ENCODE measurements at places on chromosomes 6 and 20. TPM values are rescaled to one million over a fixed set of nuclear protein-coding genes. Genes with fewer than 3 reads are reported as not detected.
A peak's percentile ranks its signal among the peaks of the same experiment; 100 is the strongest.

The PHACTR3 gene
- not detected for total RNA-seq

- H3K27me3 ChIP-seq = no peaks in the 10 kb centered on the region
- H3K4me3 ChIP-seq = no peak overlapping the region
- no peak for DNase-seq
Measured at GRCh38 chr6:143596866-143597265, 80.9 kb upstream of the PHACTR2 start.

The TDRD6 gene
- total RNA-seq = not detected

The SEMG1 gene
- not detected for total RNA-seq

DNA sequence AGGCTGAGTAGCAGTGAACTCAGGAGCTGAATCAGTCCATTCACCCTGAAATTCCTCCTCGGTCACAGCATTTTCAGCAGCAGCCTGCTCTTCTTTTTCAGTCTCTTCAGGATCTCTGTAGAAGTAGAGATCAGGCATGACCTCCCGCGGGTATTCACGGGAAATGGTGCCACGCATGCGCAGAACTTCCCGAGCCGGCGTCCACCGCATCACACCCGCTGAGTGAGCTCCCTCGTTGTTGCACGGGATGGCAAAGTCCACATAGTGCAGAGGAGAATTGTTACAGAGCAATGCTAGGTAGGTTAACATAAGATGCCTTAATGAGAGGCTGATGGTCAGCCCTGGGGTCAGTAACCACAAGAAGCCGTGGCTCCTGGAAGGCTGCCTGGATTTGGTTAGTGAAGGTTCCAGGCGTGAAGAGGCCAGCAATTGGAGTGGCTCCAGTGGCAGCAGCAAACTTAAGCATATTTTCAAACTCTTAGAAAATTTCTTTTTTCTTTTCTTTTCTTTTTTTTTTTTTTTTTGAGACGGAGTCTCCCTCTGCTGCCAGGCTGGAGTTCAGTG is 113.5 kb upstream of the HDAC2 start:
- H3K4me3 ChIP-seq = no peak overlapping the region
- no peak overlapping the region for H3K27ac ChIP-seq
- no peak for DNase-seq

DNA sequence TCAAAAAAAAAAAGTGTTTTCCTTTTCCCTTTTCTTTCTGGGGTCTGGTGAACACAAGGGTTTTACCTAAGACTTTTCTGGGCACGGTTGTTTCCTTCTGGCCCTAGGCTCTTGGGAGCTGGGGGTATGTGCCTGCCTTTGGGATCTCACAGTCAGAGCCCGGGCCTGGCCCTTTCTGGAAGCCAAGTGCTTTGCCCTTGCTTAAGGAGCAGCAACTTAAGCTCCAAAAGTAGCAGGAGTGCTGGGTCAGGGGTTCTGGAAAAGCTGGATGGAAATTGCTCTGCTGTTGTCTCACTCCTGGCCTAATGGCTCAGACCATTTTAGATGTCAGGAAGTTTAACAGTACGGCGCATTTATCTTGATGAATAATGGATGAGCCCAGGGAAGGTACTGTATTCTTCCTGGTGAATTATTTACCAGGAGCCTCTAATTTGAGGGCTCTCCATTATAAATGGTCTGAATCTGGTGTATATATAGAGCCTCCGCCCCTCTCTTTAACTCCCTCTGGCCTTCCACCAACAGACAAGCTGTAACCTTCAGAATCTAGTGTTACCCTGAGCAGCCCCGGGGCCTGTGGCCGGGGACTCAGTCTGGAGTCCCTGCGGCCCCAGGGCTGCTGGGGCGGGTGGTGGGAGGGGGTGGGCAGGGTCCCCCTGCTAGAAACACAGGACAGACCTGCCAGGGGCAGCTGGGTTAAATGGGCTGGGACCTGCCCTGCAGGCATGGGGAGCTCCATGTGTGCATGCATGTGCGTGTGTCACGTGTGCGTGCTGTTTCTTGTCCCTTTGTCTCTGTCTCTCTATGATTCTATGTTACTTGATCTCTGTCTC is 37.5 kb downstream of the PTK7 start:
- H3K27ac ChIP-seq = no peak overlapping the region
- no peak for DNase-seq
- no peaks in the 10 kb centered on the region for H3K27me3 ChIP-seq
- no peak overlapping the region for H3K4me3 ChIP-seq
- no peaks in the 10 kb centered on the region for H3K36me3 ChIP-seq

- H3K4me3 ChIP-seq = no peak overlapping the region
- H3K36me3 ChIP-seq = no peaks in the 10 kb centered on the region
- DNase-seq = no peak
- no peak overlapping the region for H3K27ac ChIP-seq
Measured at GRCh38 chr20:38114353-38114791, 50.7 kb downstream of the TGM2 start.

DNA sequence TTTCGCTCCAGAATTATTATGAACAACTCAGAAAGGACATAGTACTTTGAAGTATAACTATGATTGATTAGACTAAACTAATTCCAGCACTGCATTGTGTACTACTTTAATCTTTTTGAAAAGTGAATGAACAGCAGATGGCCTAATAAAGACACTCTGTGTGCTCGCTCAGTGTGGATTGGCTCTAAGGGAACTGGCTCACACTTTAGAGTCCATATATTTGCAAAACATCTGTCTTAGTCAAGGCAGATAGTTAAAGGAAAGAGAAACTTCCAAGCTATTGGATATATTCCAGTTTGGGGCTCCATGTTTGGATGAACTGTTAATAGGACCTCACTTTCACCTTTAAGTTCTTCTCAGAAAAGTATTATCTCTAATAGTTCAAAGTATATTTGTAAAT is 218.9 kb downstream of the EYA4 start:
- H3K27me3 ChIP-seq = no peaks in the 10 kb centered on the region
- no peak overlapping the region for H3K27ac ChIP-seq
- no peaks in the 10 kb centered on the region for H3K4me1 ChIP-seq
- no peak for DNase-seq
- H3K36me3 ChIP-seq = no peaks in the 10 kb centered on the region

DNA sequence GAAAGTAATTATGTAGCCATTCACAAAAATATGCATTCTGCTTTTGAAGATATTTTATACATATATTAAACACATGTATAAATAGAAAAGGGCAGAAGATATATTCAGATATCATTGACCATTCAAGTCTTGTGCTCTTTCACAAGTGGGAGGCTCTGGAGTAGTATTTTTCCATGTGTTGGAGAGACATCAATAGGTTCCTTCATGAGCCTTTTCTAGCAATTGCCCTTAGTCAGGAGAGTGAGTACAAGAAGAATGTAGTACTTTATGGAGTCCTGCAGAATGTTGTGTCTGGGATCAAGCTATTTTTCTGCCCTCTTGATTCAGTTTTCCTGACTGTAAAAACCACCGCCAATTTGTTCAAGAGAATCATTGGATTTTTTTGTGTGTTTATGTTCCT is 117.9 kb downstream of the LRRC1 start:
- no peak overlapping the region for H3K4me3 ChIP-seq
- peaks cover 19% of the 10 kb centered on the region for H3K36me3 ChIP-seq
- H3K27ac ChIP-seq = no peak overlapping the region
- no peak for DNase-seq

DNA sequence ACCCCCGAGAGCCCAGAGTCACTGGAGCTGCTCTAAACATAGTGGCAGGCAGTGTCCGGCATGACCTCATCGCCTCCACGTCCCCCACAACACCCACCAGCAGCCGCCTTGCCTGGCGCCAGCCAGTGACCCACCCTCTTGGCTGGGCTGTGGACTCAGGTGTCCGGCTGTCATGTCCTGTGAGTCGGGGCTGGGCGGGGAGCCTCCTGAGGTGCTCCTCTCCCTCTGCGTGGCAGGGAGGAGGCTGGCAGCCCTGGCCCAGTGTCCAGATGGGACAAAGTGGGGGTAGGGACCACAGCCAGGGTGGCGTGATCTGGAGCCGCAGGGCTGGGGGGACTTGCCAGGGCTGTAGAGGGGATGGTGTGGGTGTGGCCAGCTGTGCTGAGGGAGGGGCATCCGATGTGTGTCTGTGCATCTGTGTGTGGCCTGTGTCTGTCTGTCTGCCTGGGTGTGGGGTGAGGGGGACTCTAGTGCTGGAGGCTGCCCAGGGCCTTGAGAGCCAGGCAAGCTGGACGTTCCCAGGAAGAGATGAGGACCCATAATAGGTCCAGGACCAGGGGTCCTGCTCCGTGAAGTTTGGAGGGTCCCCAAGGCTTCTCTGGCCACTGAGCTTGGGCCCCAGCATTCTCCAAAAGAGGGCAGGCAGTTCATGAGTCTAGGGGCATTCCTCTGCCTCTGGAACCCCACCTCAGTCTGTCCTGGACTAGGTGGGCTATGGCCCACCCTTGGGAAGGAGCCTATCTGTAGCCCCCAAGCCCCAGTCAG is 2.3 kb upstream of the SOX18 start:
- no peak overlapping the region for H3K4me3 ChIP-seq
- H3K27me3 ChIP-seq = peaks cover 73% of the 10 kb centered on the region
- no peak for DNase-seq
- no peak overlapping the region for H3K27ac ChIP-seq
- peaks cover 9% of the 10 kb centered on the region for H3K4me1 ChIP-seq
- no peaks in the 10 kb centered on the region for H3K36me3 ChIP-seq

- H3K27ac ChIP-seq = no peak overlapping the region
- no peak for DNase-seq
- H3K4me3 ChIP-seq = no peak overlapping the region
- no peaks in the 10 kb centered on the region for H3K27me3 ChIP-seq
Measured at GRCh38 chr6:39440039-39440426, 117.5 kb upstream of the KCNK16 start.

The NNAT gene
- total RNA-seq = not detected

The GPX5 gene
- not detected for total RNA-seq

The PSORS1C2 gene
- total RNA-seq = not detected

The STMND1 gene
- not detected for total RNA-seq

GRCh38 chr6:151490996-151491395 is 2.8 kb upstream of the CCDC170 start:
- no peak overlapping the region for H3K27ac ChIP-seq
- no peak overlapping the region for H3K4me3 ChIP-seq
- H3K4me1 ChIP-seq = peaks cover 14% of the 10 kb centered on the region
- H3K36me3 ChIP-seq = no peaks in the 10 kb centered on the region

The GPR63 gene
- total RNA-seq = 0.10 TPM

- no peak overlapping the region for H3K27ac ChIP-seq
- DNase-seq = no peak
- H3K4me1 ChIP-seq = peaks cover 20% of the 10 kb centered on the region
- H3K4me3 ChIP-seq = peak overlapping the region; percentile 23
- H3K27me3 ChIP-seq = no peaks in the 10 kb centered on the region
- H3K36me3 ChIP-seq = no peaks in the 10 kb centered on the region
Measured at GRCh38 chr6:13874191-13874549, 50.6 kb upstream of the RNF182 start.

- H3K4me1 ChIP-seq = peaks cover 26% of the 10 kb centered on the region
- H3K27me3 ChIP-seq = no peaks in the 10 kb centered on the region
- peak; percentile 74 for DNase-seq
- H3K27ac ChIP-seq = peak overlapping the region; percentile 58
- H3K36me3 ChIP-seq = no peaks in the 10 kb centered on the region
Measured at GRCh38 chr6:132763269-132763668, 5.6 kb upstream of the VNN2 start.

DNA sequence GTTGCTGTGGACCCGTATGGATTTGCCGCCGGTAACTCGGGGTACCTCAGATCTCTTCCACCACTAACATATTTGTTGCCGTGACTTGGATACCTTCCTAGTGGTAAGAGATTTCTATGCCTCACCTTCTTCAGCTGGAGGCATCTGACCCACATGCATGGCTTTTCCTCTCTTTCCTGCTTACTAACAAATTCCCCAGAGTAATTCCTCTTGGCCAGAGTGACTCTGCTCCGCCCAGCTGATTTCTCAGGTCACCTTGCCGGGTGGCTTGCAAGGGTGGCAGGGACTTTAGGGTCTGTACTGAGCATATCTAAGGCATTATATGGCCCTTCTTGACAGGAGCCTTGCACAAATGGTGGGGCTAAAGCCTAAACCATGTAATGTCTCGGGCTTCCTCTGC is 38.2 kb downstream of the FAM184A start:
- no peaks in the 10 kb centered on the region for H3K27me3 ChIP-seq
- no peak overlapping the region for H3K4me3 ChIP-seq
- no peak overlapping the region for H3K27ac ChIP-seq
- H3K4me1 ChIP-seq = no peaks in the 10 kb centered on the region
- no peak for DNase-seq

- H3K4me1 ChIP-seq = peaks cover 41% of the 10 kb centered on the region
- no peak overlapping the region for H3K4me3 ChIP-seq
- no peaks in the 10 kb centered on the region for H3K36me3 ChIP-seq
Measured at GRCh38 chr6:100464162-100464851, 414 bp downstream of the SIM1 start.

GRCh38 chr6:111256646-111257045 is 169.3 kb downstream of the SLC16A10 start:
- no peaks in the 10 kb centered on the region for H3K36me3 ChIP-seq
- no peak overlapping the region for H3K27ac ChIP-seq
- DNase-seq = no peak
- H3K4me1 ChIP-seq = peaks cover 17% of the 10 kb centered on the region
- no peak overlapping the region for H3K4me3 ChIP-seq

The MEP1A gene
- not detected for total RNA-seq

The EGFL8 gene
- total RNA-seq = 3.9 TPM

The YIPF3 gene
- total RNA-seq = 92.6 TPM

DNA sequence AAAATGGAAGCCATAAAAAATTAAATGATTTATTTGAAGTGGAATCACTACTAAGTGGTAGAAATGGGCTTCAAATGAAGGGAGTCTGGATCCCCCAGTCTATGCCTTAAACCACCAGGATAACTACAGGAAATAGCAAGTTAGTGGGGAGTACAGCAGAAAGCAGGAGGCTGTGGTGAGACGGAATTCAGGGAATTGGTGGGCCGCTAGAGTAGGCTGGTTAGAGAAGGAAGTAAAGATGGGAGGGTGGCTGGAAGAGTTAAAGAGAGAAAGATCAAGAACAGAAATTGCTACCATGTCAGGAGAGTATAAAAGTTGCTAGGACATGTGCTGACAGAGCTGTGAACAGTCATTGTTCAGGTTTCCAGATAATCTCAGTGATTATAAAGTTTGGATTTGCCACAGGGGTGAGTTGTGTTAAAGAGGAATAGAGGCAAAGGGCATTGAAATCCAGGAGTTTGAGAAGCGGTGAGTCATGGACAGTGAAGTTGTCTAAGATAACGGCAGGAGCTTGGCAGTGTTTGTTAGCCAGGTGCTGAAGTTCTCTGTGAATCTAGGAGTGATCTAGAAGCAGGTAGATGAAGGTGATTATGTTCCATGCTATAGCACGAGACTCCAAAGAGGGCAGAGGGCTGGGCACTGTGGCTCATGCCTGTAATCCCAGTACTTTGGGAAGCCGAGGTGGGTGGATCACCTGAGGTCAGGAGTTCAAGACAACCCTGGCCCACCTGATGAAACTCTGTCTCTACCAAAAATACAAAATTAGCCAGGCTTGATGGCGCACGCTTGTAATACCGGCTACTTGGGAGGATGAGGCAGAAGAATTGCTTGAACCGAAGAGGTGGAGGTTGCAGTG is 13.7 kb upstream of the HINT3 start:
- no peaks in the 10 kb centered on the region for H3K36me3 ChIP-seq
- H3K4me3 ChIP-seq = no peak overlapping the region
- H3K27me3 ChIP-seq = no peaks in the 10 kb centered on the region
- H3K27ac ChIP-seq = no peak overlapping the region
- no peak for DNase-seq

GRCh38 chr6:38973178-38974057 is 75.2 kb upstream of the GLP1R start:
- no peak overlapping the region for H3K27ac ChIP-seq
- peaks cover under 1% of the 10 kb centered on the region for H3K27me3 ChIP-seq
- DNase-seq = peak; percentile 42
- H3K4me3 ChIP-seq = no peak overlapping the region

Data from B cell (primary cell).